ENCODE measurements at places on chromosomes 5 and 9. TPM values are rescaled to one million over a fixed set of nuclear protein-coding genes. Genes with fewer than 3 reads are reported as not detected.

DNA sequence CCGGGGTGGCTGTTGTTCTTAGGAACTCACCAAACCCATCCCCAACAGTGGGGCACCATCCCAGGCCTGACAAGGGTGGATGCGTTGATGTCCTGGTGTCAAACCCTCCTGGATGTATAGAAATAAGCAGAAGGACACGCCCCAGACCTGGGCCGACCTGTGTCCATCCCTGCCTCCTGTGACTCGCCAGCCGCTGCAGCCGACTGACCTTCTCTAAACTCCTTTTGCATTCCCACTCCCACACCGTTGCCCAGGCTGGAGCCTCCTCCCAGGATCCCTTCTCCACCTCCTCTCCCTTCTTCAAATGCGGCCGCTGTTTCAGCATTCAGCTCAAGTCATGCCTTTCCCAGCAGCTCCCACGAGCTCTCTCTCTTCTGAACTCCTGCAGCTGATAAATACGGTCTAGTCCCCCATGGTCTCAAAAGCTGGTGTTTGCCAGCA is 213.2 kb upstream of the IER5L start:
- H3K27ac ChIP-seq, result no peak overlapping the region
- H3K27me3 ChIP-seq, result no peaks in the 10 kb centered on the region
- H3K36me3 ChIP-seq, result no peaks in the 10 kb centered on the region
- H3K4me1 ChIP-seq, result peaks cover 2% of the 10 kb centered on the region
- no peak overlapping the region for H3K4me3 ChIP-seq

GRCh38 chr9:133606708-133607025 is 2.5 kb downstream of the FAM163B start:
- H3K4me1 ChIP-seq, result peaks cover 9% of the 10 kb centered on the region
- no peaks in the 10 kb centered on the region for H3K36me3 ChIP-seq
- no peak for DNase-seq
- H3K4me3 ChIP-seq, result no peak overlapping the region

- no peaks in the 10 kb centered on the region for H3K36me3 ChIP-seq
- peaks cover 35% of the 10 kb centered on the region for H3K27me3 ChIP-seq
- no peak overlapping the region for H3K27ac ChIP-seq
- DNase-seq, result no peak
- H3K4me1 ChIP-seq, result no peaks in the 10 kb centered on the region
Observed at GRCh38 chr5:175092691-175093090, 351.3 kb downstream of the DRD1 start.

PCDHB10 gene
- not detected for total RNA-seq

DNA sequence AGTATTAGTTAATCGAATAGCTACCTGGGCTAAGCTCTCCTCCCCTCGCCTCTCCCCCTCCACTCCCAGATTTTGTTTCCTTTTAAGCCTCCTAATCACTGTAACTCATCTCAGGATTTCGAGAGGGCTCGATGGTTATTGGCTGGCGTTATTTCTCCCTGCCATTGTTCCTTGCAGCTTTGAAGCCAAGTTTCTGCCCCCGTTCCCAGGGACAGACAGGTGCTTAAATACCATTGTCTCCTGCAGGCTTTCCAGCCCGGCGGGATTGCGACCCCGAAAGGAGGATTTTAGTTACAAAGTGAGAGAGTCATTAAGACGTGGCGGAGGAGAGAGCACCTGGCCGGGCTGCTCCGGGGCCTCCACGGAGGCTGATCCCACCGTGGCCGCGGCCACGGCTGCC is 46.2 kb downstream of the ASS1 start:
- H3K4me1 ChIP-seq, result no peaks in the 10 kb centered on the region
- peaks cover 16% of the 10 kb centered on the region for H3K27me3 ChIP-seq
- no peak overlapping the region for H3K4me3 ChIP-seq
- H3K27ac ChIP-seq, result no peak overlapping the region
- H3K36me3 ChIP-seq, result peaks cover 3% of the 10 kb centered on the region

PSAT1 gene
- 195 TPM for total RNA-seq
